ENCODE measurements at places on chromosomes 5 and 9. TPM values are rescaled to one million over a fixed set of nuclear protein-coding genes. Genes with fewer than 3 reads are reported as not detected.

DNA sequence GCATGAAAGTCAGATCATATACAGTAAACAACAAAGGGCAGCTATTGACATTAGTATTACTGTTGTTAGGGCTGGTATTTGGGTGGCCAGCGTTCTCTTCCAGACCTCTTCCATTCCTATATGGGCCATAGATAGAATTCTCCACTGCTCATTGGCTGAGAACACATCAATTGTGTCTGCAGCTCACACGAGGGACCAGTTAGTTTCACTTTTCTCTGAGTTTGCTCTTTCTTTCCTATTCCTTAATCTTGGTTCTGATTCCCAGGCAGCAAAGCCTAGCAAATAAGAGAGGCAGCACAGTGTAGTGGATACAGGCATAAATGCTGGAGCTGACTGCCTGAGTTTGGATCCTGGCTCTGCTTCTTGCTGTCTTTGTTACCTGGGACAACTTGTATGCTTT is 476.4 kb downstream of the SPOCK1 start:
- DNase-seq: no peak

Gene MARCHF3
- 5.2 TPM for total RNA-seq

DNA sequence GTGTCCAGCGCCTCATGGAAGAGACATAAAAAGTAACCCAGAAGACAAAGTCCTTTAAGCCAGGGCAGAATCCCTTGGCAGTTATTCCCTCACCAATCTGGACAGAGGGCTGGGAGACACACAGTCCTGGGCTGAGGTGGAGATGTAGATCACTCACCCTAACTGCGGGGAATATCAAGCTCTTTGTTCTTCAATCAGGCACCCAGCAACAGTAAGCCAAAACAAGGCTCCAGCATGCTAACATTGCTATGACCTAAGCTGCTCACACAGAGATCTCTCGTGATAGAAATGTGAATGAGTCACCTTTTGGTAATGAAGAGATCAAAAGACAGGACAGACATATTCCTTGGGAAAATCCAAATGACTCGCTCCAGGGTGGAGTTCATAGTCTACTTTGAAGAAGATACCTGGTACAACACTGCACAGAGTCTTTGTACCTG is 101.3 kb downstream of the FBN2 start:
- DNase-seq: no peak

Gene FAM221B
- total RNA-seq: not detected

Gene FOXI1
- total RNA-seq: not detected

GRCh38 chr5:61245486-61245885 is 83.2 kb upstream of the SMIM15 start:
- DNase-seq: peak; percentile 64

GRCh38 chr5:1643651-1644392 is 120.1 kb upstream of the LPCAT1 start:
- DNase-seq: no peak

Gene OMD
- total RNA-seq: not detected

- peak; percentile 35 for DNase-seq
Measured at GRCh38 chr9:89477811-89478630, 19.9 kb downstream of the SEMA4D start.

- DNase-seq: no peak
Measured at GRCh38 chr9:110807956-110808598, 139.5 kb downstream of the MUSK start.

GRCh38 chr5:168263121-168263520 is 28.3 kb upstream of the WWC1 start:
- DNase-seq: no peak

GRCh38 chr5:177547736-177548135 is 6.6 kb downstream of the FAM193B start:
- DNase-seq: no peak

- DNase-seq: no peak
Measured at GRCh38 chr9:78663369-78663768, 366.4 kb downstream of the PSAT1 start.

GRCh38 chr5:173535166-173535975 is 81.1 kb downstream of the BOD1 start:
- DNase-seq: no peak

DNA sequence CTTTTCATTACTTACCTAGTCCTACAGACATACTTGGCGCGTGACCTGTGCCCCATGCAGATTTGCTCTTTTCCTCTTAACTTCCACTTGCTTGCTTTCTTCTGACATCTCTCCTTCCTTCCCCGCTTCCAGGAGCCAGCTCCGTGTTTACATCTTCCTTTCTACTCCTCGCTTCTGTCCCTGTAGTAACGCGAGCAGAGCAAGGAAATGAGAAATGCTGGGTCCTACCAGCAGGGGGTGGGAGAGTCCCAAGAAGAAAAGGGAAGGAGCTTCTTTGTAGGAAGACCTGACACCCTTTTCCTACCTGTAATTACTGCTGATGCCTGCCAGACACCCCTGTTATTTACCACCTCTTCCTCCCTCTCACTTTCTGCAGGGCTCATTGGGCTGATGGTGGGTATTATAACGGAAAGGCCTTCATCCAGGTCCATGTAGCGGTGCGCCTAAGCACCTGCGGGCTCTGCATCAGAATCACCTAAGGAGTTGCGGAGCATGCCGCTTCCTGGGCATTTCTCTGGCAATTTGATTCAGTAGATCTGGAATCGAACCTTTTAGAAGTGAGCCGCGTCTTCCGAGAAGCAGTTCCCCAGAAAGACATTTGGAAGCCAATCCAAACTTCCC is 1260.8 kb upstream of the WWC1 start:
- DNase-seq: peak; percentile 28

DNA sequence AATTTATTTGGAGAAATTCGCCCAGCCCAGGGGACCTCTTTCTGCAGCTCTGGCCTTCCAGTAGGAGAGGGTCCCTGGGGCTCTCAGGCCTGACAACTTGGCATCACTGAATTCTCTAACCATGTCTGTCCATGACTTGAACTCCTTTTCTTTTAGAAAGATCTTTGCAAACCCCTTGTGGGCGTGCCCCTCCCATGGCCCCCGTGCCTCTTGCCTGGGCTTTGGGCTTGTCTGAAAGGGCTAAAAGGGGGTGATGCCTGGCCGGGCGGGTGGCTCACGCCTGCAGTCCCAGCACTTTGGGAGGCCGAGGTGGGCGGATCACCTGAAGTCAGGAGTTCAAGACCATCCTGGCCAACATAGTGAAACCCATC is 3.2 kb upstream of the SQSTM1 start:
- no peak for DNase-seq

Gene GRIN3A
- total RNA-seq: not detected

Gene CCDC183
- total RNA-seq: 49.3 TPM
